ENCODE measurements at places on chromosomes 7 and 10.

DNA sequence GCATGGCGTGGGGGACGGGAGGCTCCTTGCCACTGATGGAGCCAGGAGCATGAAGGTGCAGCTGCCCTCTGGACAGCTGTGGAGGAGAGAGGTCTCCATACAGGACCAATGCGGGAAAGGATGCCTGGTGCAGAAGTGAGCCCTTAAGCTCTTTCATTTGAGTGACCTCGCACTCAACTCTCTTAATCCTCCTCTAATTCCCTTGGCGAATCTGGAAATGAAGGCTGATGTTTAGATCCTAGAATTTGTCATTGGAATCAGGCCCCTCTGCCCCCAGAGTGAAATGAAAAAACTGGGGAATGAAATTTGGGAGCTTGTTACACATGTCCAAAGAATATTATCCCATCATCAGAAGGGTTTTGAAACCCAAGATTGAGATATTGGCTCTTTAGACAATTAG is 639.5 kb downstream of the LRMDA start:
- DNase-seq: no peak

DNA sequence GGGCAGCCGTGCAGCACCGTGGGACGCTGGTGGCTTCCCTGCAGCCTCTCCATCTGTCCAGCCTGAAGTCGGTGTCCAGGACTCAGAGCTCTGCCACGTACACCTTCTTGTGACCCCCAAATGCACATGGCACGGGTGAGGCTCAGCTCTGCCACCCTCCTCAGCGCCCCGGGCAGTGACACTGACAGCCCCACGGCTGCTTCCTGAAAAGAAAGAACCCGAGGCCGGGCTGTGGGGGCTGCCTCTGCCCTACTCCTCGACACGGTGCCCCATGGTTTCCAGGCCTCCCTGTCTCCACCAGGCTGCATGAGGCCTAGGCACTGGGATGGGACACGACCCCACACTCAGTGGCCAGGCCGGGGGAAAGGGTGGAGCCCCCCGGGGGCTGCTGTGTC is 13.7 kb downstream of the ADGRA1 start:
- no peak for DNase-seq

DNA sequence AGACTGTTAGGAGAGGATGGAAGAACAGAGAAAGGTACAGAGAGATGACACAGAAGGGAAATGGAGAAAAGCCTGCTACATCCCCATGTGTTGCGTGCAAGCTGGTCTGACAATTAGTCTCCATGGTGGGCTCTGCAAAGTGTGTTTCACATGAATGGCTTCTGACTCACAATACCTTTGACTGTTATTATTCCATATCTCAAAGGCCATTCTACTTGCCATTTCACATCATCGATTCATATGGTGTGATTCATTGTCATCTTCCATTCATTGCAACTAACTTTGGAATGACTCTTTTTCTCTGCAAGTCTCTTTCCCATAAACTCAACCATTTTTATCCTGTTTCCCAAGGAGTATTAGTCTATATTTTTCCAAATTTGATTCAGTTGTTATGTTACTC is 208.9 kb upstream of the INHBA start:
- no peak for DNase-seq

GRCh38 chr7:130853503-130854279 is 119.7 kb upstream of the KLF14 start:
- DNase-seq: no peak

DNA sequence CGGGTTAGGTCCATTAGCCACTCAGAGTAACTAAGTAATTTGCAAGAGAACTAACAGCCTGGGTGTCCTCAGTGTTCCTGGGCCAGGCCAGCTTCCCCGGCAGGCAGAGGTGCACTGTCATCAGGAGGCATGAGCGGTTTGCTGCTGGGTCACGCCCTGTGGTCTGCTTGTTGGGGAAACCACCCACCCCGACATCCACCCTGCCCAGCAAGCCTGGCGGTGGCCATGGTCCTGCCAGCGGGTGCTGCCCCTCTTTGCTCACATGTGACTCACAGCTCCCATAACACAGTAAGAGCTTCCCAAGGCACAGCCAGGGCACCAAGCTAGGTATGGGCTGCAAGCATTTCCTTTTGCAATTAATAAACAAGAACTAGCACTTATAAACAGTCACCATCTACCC is 75.9 kb downstream of the RGS10 start:
- no peak for DNase-seq

DNA sequence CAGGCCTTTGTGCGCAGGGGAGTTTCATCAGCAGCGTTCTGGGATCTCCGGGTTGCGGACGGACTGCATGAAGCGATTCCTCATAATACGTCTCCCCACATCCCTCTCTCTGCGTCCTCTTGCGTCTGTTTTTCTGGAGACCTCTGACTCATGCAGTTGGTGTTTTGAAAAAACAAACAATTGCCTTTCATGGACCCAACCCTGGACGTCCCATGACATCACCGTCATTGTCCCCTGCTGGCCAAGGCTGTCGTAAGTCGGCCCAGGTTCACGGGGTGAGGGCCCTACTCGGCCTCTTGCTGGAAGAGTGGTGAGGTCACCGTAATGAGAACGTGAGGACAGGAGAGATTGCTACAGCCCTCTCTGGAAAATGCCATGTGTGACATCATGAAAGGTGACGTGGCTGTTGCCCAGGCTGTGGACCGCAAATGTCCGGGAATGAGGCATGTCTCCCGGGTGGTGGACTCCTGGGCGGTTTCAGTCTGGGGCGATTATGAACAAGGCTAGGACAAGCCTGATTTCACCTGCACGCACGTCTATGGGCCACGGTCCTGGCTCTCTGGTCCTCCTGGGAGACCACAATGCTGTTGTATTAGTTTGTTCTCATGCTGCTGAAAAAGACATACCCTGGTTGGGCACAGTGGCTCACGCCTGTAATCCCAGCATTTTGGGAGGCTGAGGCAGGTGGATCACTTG is 9.8 kb upstream of the MAFK start:
- no peak for DNase-seq

DNA sequence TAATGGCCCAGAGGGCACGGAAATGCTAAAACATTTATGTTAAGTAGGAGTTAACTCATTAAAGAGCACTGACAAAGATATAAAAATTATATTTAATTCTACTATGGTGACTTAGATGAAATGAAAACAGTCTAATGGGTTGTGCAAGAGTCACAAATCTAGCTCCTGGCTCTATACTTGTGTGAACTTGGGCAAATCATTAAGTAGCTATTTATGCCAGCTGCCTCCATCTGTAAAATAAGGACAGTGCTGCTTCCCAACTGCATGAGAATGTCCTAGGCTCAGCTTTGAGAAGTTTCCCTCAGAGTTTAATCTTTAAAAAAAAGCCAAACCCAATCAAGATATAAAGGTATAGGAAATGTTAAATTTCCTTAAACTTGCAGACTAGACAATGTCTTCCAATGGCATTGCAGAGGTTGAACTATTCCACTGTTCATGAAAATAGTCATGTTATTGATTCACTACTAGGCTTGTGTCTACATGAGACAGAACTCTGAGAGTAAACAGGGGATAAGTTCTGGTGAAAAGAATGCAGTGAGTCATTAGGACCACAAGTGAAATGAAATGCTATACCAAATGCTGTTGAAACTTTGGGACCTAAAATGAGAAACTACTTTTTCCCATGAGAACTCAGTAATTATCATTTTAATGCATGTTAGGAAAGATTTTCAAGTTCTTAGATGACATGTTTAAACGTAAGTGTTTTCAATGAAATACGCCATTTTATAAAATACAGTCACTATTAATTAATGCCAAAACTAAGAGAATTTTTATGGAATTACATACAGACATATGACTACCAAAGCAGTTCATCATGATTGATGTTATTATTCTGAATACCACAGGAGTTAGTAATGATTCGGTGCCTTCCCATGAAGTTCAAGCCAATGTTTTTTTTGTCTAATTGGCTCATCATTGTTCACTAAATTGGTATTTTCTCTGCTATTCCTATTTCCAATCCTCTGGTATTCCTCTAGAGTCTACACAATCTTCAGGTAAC is 84.2 kb downstream of the CDK6 start:
- no peak for DNase-seq

DNA sequence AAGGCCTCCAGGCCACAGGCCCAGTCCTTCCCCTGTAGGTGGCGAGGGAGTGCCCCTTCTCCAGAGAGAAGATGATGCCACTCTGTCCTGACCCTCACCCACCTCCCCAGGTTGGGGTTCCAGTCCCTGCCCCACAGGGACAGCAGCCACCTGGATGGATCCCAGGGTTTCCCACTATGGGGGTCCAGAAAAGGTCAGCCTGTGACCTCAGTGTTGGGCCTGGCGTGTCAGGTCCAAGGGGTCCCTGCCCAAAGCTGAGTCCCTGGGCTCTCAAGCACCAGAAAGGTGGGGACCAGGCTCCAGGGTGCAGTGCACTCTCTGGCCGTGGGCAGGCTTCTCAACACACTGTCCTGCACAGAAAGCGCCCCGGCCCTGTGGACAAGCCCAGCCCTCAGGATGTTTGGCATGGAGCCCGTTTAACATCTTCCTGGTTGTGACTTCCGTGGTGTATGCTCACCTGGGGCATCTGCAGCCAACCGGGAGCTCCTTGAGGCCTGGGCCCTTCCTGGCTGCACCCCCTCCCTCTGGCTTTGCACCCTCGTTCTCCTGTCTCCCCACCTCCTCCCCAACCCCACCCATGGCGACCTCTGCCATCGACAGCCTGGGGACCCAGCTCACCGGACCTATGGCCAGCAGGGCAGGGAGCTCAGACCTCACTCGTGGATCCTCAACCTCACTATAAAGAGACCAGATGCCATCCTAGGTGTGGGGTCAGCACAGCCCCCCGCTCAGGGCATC is 58.3 kb upstream of the PPP2R2D start:
- DNase-seq: no peak

DNA sequence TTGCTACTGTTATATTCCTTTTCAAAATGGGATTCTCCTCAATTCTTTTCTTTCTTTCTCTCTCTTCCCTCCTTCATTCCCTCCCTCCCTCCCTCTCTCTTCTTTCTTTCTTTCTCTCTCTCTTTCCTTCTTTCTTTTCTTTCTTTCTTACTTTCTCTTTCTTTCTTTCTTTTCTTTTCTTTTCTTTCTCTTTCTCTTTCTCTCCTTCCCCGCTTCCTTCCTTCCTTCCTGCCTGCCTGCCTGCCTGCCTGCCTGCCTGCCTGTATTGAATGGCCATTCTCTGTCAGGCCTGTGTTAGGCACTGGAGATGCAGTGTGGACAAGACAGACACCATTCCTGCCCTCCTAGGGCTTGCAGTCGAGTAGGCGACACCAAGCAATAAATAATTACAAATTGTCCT is 11.5 kb downstream of the CNNM1 start:
- DNase-seq: no peak

DNA sequence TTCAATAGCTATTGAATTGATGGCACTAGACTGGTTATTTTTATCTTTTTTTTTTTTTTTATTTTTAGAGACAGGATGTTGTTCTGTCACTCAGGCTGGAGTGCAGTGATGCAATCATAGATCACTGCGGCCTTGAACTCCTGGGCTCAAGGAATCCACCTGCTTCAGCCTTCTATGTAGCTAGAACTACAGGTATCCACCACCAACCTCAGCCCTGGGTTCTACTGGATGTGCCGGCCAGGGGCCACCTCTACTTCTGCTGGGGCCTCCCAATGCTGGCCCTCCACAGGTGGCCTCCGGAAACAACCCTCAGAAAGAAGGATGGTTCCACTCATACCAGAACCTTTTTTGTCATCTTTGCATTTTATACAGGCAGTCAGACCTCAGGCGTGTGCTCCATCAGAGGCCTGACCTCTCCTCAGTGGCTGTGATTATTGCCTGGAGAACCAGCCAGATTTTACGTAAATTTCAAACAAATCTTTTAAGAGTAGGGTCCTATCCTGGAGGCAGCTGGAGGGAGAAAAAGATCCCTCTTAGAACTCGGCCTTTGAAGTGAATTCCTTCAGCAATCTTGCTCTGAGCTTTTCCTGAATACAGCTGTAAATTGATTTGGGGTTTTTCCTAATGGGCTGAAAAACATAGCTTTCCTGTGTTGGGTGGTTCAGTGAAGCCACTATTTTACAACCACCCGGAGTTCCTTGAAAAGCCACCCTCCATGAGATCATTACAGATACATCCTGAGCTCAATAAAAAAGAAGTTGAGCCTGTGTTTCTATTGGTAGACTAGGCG is 110.0 kb downstream of the SPAG6 start:
- DNase-seq: no peak

DNA sequence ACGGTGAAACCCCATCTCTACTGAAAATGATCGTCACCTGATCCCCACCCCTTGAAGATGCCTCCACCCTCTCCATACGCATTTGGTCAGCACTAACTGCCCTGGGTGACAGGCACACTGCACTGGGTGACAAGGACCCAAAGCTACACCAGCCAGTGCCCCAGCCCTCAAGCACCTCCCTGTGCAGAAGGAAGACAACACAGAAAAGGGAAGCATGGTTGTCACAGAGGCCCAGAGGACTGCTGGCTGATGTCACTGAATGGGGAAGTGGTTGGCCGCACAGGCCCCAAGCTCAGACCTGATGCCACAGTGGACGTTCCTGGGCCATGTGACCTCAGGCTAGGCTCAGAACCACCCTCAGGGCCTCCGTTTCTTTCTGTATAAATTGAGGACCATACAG is 4.2 kb upstream of the PILRA start:
- DNase-seq: peak; percentile 43

- DNase-seq: no peak
Measured at GRCh38 chr10:70914316-70914864, 26.0 kb upstream of the PCBD1 start.

GRCh38 chr10:59626523-59626869 is 83.2 kb downstream of the SLC16A9 start:
- no peak for DNase-seq

DNA sequence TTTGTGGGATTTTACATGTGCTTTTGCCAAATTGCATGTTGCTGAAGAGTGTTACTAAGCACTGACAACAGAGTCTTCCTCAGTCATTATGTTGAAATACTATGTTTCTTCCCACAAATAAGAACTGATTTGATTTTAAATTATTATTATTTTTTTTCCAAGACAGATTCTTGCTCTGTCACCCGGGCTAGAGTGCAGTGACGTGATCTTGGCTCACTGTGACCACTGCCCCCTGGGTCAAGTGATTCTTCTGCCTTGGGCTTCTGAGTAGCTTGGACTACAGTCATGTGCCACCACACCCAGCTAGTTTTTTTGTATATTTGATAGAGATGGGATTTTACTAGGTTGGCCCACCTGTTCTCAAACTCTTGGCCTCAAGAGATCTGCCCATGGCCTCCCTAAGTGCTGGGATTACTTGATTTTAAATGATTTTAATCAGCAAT is 42.3 kb downstream of the MINPP1 start:
- no peak for DNase-seq

DNA sequence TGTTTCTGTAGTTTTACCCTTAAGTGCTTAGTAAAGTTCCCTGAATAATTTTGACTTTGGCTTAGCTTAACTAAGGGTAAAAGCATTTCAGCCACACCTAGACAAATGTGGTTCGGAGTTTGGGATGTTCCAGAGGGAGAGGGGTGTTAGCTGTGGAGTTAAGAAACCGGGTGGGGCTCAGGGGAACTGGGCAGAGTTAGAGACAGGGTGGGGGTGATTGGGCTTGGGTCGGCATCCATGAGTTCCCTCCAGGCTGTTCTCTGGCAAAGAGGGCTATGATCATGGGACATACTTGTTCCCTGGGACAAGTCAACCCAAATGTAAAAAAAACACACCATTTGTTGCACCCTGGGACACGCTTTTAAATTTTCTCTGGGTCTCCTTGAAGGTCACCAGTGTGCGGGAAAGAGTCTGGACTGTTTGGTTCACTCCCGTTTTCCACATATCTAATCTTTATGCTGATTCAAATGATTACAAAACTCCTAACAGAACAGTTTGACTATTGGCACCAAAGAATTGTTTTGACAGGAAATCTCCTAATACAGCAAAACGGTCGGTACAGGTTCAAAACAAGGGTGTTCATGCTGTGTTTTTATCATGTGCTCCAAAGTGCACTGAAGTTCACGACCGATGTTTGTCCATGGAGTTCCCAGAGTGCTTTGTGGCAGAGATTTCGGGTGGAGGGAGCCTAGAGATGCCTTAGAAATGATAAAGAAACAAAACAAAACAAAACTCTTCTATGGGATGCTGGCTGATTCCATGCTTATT is 56.5 kb downstream of the PLXDC2 start:
- DNase-seq: no peak
